ENCODE measurements at places on chromosomes 2 and 18.

- peak; percentile 45 for DNase-seq
Observed at GRCh38 chr2:134269972-134270735, 16.3 kb downstream of the MGAT5 start.

GRCh38 chr2:9673914-9674481 lies 43.2 kb upstream of the YWHAQ start:
- DNase-seq: no peak

DNA sequence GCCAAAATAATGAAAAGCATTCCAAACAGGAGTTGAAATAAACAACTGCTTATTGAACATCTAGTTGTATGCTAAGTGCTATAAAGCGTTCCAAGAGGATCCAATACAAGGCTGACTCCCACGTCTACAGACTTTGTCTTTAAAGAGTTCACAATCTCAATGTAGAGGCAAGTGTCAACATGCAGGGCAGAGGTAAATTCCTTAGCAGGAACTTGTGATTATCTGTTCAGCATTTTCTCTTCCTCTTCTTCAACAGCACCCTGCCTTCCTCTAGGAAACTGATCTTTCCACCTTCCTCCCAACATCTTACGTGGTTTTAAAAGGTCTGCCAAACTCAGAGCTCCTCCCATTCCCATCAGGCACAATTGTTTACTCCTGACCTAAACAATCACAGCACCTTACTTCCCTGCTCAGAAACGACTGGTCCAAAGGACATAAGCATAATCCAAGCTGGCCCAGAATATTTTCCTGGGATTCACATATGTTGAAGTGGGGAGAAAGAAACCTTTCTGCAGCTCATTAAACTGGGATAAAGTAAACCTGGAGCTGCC lies 83.9 kb downstream of the ITSN2 start:
- no peak for DNase-seq

GRCh38 chr18:8339952-8340351 lies 269.3 kb upstream of the RAB12 start:
- DNase-seq: peak; percentile 5

- DNase-seq: peak; percentile 90
Observed at GRCh38 chr18:41761333-41762018, 193.6 kb upstream of the PIK3C3 start.

All from fibroblast of skin of right quadriceps (primary cell).